ENCODE measurements at places on chromosomes 3 and 15.

GRCh38 chr3:177646749-177647148 lies 449.5 kb upstream of the TBL1XR1 start:
- no peak for DNase-seq

- no peak for DNase-seq
Measured at GRCh38 chr15:69727121-69727924, 274.7 kb downstream of the RPLP1 start.

DNA sequence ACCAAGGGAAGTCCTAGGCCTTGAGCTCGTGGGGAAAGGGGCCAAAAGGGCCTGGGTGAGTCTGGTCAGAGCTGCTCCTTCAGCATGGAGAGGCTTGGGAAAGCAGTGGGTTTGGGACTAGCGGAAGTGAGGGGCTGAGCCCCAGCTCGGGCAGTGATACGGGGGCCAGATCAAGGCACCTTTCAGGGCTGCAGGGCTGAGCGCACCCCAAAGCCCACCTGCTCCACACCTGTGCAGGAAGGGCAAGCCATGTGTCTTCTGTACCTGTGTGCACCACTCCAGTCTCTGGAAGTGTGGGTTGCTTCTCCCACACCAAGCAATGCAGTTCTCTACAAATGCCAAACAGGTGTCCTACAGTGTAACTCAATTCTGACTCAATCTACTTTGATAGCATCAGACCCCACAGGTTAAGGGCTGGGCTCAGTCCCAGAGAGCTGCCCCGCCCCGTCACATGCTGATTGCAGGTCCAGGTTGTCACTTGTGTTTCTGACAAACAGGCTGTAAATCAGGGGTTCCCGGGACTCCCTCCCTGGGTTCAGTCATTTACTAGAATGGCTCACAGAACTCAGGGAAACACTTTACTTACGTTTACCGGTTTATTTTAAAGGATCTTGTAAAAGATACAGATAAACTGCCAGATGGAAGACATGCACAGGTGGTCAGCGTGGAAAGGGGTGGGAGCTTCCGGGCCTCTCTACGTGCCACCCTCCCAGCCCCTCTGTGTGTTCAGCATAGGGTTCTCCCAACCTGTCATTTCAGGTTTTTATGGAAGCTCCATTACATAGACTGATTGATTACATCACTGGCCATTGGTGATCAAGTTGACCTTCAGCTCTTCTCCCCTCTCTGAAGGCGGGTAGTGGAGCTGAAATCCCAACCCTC lies 28.8 kb upstream of the KLF13 start:
- no peak for DNase-seq

DNA sequence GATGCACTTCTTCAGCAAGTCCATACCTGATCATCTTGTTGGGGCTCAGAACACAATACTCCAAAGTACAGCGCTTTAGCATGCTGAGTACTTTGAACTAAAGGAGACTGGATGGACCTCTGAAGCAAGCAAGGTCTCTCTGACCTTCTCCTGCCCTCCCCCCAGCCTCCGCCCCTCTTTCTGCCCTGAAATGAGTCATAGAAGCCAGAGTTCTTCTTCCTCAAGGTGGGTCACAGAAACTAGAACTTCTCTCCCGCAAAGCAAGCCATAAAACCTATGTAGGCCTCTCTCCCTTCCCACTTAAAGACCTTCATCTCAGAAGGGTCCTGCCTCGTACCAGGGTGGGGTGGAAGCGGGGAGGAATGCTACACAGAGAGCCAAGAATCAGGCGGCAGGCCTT lies 230.5 kb upstream of the PROK2 start:
- no peak for DNase-seq

- no peak for DNase-seq
Measured at GRCh38 chr3:56468184-56469106, at the start of gene ERC2. TSS of gene ERC2 (minus strand) at chr3:56468467.

Measured in stimulated activated CD8-positive, alpha-beta memory T cell treated with anti-CD3 and anti-CD28 coated beads, Interleukin-4, amount 100 ng/mL, for 4 hours (primary cell).